ENCODE measurements at places on chromosomes 12 and 14.

GRCh38 chr14:100155049-100155621, 4.3 kb downstream of the DEGS2 start:
- no peak for DNase-seq

DNA sequence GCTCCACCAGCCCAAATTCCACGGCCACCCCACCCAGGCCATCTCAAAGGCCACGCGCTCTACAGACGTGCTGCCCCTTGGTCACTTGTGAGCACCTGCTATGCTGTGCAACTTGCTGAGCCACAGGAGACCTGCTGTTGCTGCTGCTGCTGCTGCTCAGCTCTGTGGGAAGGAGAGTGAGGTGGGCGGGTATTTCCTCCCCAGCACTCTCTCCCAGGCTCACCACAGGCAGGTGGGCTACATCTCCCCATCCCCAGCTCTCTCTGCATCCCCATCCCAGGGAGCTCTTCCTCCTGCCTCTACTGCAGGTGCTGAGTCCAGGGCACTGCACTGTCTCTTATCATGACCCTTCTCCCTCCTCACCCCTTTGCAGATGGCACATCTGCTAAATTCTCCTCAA, 306.9 kb downstream of the BCL11B start:
- no peak for DNase-seq

DNA sequence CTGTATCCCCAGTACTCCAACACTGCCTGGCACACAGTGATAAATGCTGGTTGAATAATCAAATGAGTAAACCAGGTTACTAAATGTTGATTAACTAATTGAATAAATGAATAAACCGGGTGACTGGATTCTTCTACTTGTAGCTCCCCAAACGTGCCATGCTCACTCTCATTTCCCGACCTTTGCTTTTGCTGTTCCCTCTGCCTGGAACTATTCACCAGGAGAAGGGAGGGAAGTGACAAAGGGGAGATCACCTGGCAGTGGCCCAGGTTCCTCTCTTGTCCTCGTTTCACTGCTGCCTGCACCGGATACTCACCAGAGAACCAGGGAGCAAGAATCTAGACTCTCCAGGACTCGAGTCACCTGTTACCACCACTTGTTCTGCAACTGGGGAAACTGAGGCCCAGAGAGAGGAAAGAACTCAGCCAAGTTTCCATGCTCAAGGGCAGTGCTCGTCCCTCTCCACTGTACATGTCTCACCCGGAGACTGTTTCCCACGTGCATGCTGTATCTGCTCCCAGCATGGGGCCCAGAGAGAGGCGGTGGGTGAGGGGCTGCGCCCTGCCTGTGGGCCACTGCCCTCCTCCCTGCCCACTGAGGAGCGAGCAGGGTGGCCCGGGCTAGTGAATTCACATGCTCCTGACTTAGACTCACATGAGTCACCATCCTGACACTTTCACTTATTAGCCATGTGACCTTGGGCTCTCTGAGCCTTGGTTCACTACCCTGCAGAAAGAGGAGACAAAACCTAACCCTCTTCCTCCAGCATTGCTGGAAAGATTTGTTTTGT, 17.7 kb upstream of the POP5 start:
- DNase-seq, result peak; percentile 62

GRCh38 chr12:6253278-6253677, 53.1 kb downstream of the CD9 start:
- no peak for DNase-seq

- no peak for DNase-seq
Observed at GRCh38 chr12:111245701-111246476, 123.0 kb downstream of the PHETA1 start.

- peak; percentile 56 for DNase-seq
Observed at GRCh38 chr12:25557830-25558436, 4.8 kb upstream of the LMNTD1 start.

DNA sequence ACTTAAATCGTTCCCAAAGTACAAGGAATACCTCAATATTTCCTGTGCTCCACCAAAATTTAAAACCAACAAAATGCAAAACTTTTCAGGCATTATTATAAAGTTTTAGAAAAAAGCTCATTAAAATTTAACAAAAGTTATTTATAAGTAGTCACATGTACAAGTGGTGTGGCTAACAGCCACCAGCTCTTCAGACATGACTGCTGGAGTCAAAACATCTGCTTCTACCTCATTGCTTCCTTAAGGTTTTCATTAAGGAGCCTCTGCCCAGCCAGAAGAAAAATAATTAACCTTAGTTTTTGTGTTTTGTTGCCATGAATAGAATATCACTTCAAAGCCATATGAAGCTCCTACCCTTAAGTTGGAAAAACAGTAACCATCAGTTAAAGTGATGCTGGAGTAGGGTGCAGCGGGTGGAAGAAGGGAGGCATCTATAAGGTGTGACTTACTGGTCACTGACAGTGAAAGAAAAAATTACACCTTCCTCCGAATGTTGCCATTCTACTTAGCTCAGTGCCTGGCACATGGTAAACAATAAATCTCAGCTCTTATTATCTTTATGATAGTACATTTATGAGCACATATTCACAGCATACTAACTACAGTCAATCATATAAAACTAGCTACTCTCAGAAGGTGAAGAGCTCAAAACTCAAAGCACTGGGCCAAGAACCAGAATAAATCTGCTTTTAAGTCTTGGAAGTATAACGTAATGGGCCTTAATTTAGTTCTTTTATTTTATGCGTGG, 57.7 kb downstream of the GALC start:
- DNase-seq, result no peak
